HuH-7 (cell line): ENCODE measurements at places on chromosomes 2 and 18.

- DNase-seq = no peak
These were observed 307.5 kb upstream of the HS6ST1 start for GRCh38 chr2:128625963-128626759.

DNA sequence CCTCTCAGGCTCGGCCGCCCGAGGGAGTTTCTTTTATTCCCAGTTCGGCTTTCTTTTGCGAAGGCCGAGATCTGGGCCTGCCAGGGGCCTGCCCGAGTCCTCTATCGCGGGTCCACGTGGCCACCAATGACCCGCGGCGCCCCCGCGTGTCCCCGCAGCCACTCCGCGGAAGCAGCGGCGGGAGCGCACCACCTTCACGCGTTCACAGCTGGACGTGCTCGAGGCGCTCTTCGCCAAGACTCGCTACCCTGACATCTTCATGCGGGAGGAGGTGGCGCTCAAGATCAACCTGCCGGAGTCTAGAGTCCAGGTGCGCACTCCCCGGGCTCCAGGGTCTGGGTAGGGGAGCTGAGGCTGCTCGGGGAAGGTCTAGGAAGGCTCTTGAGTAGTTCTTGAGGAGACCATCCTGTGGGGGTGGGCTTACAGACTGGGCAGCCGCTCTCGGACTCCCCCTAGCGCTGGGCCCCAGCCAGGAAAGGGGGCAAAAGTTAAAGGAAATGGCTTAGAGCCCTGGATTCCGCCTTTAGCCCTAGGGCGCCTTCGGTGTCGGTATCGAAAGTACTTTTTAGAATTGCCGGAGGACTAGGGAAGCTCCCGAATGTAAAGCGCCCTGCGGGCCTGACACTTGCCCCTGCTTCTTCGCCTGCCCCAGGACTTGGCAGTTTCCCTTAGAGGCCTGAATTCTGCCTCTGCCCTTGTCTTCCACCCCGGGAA, 3.4 kb downstream of the OTX1 start:
- no peak for DNase-seq

DNA sequence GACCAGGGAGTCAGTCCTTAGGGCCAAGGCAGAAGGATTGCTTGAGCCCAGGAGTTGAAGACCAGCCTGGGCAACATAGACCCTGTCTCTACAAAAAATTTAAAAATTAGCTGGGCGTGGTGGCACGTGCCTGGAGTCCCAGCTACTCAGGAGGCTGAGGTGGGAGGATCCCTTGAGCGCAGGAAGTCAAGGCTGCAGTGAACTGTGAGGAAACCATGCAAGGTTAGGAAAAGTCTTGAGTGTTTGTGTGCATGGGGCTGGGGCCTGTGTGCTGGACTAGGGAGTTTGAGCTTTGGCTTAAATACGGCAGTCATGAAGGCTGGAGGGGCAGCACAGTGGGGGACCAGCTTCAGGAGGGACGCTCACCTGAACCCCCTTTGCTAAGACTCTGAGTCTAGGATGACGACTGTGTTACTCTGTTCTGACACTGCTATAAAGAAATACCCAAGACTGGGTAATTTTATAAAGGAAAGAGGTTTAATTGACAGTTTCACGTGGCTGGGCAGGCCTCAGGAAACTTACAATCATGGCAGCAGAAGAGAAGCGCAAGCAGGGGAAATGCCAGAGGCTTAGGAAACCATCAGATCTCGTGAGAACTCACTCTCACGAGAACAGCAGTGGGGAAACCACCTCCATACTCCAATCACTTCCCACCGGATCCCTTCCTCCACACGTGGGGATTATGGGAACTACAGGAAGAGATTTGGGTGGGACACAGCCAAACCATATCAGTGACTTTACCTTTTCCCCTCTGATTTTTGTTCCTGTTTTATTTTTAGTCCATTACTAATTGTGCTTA, 39.4 kb downstream of the GORASP2 start:
- DNase-seq = no peak

- no peak for DNase-seq
These were observed 13.5 kb downstream of the CBLN2 start for GRCh38 chr18:72530622-72531021.

- DNase-seq = no peak
These were observed 9.2 kb upstream of the HK2 start for GRCh38 chr2:74824679-74825078.

GRCh38 chr18:36692921-36693332, 135.9 kb downstream of the TPGS2 start:
- no peak for DNase-seq

- DNase-seq = no peak
These were observed 82.7 kb downstream of the AOX1 start for GRCh38 chr2:200668478-200668877.

DNA sequence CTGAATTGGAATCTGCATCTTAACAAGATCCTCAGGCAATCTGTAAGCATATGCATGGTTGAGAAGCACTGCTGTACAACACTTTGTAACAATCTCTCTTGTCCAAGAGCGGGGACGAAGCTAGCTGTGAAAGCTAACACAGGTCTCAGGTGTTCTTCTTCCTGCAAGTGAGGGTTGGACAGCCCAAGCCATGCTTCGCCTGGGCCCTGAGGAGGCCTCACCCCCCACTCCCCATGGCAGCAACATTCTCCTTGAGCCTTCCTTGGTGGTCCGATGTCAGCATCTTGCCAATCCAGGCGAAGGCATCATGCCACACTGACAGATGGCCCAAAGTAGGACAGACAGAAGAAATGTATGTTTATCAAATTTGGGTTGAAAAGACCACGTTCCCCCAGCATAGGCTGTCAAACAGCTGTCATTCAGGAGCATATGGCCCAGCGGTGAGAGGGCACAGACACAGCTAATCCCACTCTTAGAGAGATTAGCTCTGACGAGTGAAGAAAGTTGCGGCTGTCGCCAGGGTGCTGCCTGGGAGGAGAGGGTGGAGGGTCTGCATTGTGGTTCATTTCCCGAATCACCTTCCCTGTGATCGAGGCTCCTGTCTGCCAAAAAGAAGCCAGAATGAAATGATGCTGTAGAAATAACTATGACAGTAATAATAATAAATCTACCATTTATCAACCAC, 344.7 kb downstream of the MYCN start:
- DNase-seq = no peak

- peak; percentile 17 for DNase-seq
These were observed 26.4 kb upstream of the MSTN start for GRCh38 chr2:190088917-190089316.

- DNase-seq = no peak
These were observed 206.9 kb downstream of the BCL2 start for GRCh38 chr18:63112706-63113105.

DNA sequence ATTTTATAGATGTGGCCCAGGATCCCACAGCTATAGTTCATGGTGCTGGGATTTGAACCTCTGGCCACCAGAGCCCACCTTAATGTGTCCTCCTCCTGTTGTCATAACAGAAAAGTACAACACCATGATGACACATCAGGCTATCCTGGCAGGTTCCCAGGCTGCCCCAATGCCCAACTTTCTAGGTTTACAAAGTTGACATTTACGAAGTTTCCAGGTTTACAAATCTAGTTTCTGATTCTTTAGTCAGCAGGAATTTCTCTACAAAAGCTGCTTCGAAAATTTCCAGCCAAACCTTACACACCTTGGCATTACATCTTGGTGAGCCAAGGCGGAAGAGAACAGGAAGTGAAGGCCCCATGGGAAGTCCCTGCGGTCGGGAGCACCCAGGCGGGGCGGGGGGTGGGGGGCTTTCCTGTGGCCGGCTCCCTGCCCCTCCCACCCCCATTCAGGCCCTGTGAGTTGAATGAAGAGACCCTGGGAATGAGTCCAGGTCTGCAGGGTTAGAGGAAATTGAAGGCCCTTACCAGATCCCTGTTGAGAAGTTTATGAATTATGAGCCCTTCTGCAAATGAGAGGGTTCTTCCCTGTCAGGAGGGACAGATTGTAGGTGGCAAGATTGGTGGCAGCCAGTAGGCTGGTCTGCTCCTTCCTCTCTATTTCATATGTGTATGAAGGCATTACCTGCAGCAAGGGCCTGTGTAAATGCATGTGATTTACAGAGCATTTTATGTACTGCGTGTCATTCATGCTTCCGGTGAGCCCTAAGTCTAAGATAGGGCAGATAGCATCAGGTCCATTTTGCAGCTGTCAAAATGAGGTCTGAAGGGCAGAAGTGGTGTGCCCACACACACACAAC, 11.1 kb upstream of the IL1RN start:
- no peak for DNase-seq

DNA sequence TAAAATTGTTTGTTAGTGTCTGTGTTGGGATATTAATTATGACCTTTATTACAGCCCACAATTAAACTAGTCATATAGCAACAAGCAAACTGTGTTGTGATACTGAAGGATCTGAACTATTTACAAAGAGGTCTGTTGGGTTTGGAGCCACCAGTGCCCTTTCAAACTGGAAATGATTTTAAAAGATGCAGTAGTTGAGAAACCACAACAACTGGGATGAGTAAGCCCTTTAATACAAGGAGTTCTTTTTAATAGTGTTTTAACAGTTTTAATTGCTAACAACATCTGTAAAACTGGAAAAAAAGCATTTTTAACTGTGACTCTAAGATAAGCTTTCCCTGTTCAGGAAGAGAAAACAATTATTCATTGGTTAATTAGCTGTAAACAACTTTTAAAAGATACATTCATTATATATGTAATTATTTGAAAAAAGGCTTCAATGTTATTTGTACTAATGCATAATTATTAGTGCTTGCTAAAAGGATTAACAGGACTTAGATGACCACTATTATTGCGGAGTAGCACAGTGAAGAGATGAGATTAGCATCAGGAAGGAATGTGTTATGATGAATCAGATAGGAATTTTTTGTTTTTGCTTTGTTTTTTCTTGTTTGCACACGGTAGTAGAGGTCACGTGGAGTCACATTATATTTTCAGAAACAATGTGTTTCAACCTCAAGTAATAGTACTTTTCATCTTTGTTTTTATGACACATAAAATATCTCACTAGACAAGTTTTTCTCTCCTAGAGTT, 392.7 kb upstream of the FANCL start:
- no peak for DNase-seq
